ENCODE measurements at places on chromosomes 4 and X.

DNA sequence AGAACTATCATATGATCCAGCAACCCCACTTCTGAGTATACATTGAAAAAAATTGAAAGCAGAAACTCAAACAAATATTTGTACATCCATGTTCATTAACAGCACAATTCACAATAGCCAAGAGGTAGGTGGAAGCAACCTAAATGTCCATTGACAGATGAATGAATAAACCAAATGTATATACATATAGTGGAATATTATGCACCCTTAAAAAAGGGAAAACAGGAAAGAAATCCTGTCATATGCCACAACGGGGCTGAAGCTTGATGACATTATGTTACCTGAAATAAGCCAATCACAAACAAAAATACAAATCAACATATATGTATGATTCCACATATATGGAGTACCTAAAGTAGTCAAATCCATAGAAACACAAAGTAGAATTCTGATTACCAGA is 68.0 kb downstream of the ZAR1 start:
- no peak for DNase-seq

GRCh38 chrX:28969126-28969525 is 381.9 kb downstream of the IL1RAPL1 start:
- DNase-seq, result no peak

DNA sequence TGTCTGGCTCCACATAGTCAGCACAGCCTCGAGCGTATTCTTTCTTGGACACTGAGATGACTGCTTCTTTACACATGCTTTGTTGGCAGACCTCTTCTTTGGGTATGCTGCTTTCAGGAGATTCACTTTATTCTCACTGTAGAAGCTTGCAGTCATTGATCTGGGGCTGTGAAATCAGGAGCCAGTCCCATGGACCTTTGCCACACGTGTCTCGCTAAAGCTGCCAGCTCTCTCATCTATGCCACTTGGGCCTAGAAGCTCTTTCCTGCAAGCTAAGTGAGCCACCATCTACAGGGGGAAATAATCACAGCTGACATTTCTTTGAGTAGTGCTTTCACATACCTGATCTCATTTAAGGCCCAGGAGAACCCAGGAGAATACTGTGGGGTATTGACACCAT is 5.0 kb downstream of the RASL11B start:
- DNase-seq, result no peak

DNA sequence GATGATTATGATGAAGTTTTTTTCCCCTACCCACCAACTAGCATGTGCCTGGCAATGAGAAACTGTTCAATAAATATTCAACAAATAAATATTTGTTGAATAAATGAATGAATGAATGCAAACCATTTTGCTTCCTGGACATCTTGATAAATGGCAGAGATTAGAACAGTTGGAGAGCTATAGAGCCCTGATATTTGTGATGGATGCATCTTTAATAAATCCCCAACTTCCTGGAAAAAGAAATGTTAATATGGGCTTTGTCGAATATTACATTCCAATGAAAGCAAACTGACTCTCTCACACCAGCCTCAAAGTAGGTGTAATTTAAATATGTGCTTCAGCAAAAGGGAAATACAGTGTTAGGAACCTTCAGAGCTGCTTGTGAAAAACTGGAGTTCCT is 419.7 kb downstream of the MID1IP1 start:
- no peak for DNase-seq

DNA sequence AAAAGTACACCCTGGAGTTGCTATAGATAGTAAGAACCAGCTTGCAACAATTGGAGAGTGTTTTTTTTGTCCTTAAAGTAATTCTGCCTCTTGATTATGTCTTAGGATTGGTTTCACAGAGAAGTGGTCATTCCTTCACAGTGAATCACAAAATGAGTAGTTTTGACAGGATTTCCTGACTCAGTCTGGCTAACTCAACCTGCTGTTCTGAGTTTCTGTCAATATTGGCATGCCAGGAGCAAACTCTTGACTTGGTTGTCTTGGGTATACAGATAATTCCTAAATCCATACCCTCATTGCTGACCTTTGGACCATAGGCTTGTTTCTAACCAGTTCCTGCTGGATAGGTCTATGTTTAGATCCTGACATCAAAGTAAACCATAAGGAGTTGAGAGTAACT is 9.4 kb downstream of the FHIP1A start:
- no peak for DNase-seq

- DNase-seq, result no peak
Observed at GRCh38 chrX:16640823-16641222, 9.1 kb upstream of the S100G start.

DNA sequence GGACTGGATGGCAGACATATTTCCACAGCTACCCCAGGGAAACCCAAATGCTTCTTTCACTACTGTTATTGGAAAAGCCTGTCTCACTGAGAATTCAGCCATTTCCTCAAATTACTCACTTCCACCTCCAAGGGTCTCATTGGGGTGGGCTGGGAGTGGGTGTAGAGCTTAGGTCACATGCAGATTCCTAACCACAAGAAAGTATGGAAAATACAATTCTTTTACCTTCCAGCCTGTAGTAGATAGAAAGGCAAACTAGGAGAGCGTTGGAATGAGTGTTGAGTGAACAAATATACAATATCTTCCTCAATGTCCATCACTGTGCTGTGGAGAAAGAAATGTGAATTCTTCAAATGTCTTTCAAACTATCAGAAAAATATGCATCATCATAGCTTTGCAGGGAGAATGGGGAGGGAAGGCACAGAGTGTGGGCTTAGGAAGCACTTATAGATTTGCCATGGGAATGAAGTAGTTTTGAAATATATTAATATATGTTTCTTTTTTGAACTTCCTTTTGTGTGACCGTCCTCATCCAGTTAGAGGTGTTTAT is 245.3 kb upstream of the JADE1 start:
- DNase-seq, result no peak

DNA sequence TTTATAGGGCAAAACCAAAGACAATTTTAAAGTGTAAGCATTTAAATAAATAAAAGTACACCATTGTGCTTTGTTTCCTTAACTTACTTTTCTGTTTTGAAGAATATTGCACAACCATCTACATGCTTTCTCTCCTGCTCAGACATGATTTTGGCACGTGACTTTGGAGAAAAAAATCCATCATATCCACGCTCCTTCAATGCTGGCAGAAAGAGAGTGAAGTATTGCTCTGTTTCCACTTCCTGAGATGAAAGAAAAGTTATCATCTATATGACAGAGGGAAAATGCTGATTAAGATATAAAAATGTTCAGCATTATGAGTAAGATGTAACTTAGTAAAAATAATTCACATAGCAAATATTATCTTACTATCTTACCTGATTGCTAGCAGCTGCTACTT is 77.1 kb downstream of the CNOT6L start:
- no peak for DNase-seq

DNA sequence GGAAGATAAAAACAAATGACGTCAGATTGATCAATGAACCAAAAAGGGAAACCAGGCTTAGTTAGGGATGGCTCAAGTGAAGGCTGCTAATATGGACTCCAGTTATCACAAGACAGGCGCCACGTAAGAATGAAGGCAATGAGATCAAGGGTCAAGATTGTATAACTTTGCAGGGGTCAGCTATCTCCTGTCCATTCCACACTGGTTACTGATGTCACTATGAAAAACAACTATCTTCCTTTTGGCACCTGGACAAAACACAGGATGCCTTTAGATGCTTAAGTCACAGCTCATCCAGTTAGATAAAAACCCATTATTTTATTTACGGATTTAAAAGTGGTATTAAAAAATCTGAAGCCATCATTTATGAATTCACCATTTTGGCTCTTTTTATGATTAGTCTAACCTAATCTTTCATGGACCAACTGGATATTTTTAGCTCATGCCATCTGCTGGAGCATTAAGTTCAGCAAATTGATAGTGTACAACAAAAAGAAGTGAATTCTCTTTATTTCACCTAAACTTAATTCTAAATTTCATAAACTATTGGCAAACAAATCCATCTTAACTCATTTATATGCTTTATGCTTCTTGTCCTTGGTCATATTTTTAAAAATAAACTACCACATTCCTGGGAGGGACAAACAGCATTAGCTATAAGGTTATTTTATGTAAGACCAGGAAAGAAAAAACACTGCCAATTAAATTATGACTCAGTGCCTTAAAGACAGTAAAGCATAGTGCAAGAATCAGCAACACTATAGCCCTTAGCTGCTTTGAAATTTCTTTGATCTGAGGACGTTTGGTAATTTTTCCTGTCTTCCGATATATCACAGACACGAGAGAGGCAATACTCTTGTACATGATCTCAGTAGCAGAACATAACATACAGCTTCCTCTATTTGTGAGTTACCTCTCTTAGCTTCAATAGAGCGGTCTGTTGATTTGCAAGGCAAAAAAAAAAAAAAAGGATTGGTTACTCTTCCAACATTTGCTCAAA is 27.0 kb downstream of the DHX15 start:
- no peak for DNase-seq

DNA sequence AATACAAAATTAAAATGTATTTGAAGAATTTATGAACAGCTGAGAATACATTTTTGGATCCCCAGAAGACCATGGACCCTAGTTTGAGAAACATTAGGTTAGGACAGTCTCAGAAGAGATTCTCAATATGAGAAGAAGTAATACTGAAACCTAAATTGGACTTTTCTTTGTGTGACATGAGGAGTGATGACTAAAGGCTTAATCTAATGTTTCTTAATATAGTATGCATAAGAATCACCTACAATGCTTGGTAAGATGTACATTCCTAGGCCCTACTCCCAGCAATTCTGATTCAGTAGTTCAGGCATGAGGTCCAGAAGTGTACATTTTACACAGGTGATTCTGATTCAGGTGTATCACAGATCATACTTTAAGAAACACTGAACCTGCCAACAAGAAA is 31.6 kb upstream of the HUWE1 start:
- DNase-seq, result no peak

DNA sequence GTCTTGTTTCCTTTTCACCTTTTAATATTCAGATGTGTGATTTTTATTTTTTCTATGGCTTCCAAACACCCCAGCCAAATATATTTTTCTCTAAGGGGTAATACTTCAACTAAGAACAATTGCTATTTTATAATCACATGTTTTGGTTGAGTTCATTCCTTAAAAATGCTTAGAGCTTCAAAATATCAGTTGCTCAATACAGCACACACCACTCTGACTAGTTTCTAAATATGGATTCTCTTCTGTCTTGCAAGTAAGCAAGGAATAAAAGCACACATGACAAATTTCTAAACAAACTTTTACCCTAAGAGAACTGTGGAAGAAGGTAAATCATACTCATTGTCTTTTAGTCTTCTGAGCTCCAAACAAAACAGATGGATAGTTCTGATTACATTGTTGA is 27.2 kb downstream of the ANTXR2 start:
- DNase-seq, result no peak

- DNase-seq, result no peak
Observed at GRCh38 chr4:26807330-26807729, 53.3 kb upstream of the STIM2 start.

GRCh38 chr4:167955006-167955405 is 137.3 kb upstream of the ANXA10 start:
- DNase-seq, result no peak

- DNase-seq, result no peak
Observed at GRCh38 chr4:8218371-8219031, 19.4 kb downstream of the SH3TC1 start.

GRCh38 chr4:88045021-88045420 is 37.6 kb downstream of the PKD2 start:
- DNase-seq, result no peak

DNA sequence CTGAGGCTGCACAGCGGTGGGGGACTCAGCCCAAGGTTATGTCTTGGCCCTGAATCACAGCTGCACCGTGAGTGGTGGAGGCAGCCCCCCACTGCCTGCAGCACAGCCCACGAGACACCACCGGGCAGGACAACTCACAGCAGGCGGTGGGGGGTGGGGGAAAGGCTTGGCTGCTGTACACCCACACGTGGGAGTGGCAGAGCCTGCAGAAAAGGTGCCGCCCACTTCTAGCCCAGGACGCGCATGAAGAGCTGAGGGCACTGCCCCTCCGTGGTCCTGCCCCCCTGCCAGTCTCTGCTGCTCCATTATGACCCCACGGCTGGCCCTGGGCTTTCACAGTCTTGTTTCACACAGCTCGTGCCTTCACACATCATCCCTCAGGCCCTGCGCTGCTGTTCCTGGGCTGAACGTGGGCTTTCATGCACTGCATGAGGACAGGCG is 40.8 kb downstream of the FGFRL1 start:
- no peak for DNase-seq

- DNase-seq, result no peak
Observed at GRCh38 chr4:73894001-73894400, 24.8 kb downstream of the CXCL1 start.

DNA sequence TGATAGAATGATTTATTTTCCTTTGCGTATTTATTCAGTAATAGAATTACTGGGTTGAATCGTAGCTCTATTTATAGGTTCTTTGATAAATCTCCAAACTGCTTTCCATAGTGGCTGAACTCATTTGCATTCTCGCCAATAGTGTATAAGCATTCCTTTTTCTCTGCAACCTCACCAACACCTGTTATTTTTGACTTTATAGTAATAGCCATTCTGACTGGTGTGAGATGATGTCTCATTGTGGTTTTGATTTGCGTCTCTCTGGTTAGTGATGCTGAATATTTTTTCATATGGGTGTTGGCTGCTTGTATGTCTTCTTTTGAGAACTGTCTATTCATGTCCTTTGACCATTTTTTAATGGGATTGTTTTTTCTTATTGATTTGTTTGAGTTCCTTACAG is 160.7 kb downstream of the MID1IP1 start:
- DNase-seq, result no peak

DNA sequence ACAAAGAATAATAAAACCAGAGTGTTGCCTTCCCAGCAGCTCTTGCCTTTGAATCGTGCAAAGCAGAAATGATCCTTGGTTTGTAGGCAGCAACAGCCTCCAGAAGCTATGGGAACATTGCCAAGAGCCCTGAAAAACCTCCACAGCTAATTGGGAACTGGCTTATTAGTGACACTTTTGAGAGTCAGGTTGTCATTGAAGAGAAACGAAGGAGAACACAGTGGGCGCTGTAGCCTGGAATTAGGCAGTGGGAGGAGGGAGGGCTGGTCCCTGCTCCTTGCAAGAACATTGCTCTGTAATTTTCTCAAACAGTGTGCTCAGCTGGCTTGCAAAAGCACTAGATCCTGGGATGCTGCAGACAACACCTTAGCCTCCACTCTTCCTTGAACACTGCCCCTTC is 331.5 kb upstream of the EMCN start:
- DNase-seq, result no peak
